ENCODE measurements at places on chromosomes 5 and 9. TPM values are rescaled to one million over a fixed set of nuclear protein-coding genes. Genes with fewer than 3 reads are reported as not detected.

DNA sequence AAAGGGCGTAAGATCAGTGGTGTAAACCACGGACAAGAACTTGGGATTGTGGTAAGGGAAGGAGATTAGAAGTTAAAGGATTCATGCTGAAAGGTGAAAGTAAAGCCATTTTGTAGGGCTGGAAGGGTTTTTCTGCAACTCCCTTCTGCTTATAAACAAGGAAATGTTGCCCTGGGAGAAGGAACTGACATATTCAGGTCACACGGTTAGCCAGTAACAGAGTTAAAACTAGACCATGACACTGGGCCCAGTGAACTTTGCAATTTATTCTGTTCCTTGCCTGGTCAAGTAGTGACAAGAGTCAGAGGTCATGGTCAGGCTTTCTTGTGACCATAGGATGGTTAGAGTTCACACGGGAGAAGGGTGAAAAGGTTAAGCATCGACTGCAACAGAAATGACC lies 323.3 kb downstream of the DMRT2 start:
- DNase-seq, result no peak

DNA sequence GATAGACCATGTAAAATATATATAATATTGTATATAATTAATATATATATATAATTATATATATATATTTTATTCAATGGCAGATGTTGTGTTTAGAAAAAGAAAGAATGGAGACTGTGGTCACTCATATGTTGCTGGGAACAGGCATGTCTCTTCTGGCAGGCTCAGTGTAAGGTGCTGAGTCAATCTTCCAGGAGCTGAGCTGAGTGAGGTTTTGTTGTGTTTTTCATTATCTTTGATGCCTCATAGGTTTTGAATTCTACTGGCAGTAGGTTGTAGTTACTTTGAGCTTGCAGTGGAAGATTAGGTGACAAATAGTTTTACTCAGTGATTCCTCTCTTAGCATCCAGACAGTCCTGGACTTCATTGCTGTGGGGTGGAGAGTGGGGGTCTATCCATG lies 561.3 kb downstream of the IRX1 start:
- DNase-seq, result no peak

- peak; percentile 8 for DNase-seq
These were observed 270.2 kb upstream of the BRINP1 start for GRCh38 chr9:119639287-119639955.

DNA sequence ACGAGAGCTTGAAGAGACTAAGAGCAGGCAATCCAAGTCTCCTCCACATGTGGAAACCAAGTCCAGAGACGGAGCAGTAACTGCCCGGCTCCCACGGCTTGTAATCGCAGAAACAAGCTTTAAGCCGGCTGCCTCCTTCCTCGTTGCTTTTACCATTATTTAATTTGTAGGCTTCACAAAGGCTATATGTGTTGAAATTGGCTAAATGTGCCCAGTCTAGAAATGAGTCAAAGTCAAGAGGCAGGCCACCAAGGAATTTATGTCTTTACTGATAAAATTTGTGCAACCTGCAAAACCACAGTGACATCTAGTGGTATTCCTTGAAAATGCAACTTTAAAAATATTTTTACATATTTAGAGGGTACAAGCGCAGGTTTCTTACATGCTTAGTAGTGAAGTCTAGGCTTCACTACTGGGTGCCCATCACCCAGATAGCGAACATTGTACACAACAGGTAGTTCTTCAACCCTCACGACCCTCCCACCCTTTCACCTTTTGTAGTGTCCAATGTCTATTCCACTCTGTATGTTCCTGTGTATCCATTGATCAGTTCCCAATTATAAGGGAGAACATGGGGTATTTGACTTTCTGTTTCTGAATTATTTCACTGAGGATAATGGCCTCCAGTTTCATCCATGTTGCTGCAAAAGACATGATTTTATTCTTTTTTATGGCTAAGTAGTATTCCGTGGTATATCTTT lies 33.5 kb upstream of the EBF1 start:
- DNase-seq, result no peak

The GARIN3 gene
- total RNA-seq, result not detected

DNA sequence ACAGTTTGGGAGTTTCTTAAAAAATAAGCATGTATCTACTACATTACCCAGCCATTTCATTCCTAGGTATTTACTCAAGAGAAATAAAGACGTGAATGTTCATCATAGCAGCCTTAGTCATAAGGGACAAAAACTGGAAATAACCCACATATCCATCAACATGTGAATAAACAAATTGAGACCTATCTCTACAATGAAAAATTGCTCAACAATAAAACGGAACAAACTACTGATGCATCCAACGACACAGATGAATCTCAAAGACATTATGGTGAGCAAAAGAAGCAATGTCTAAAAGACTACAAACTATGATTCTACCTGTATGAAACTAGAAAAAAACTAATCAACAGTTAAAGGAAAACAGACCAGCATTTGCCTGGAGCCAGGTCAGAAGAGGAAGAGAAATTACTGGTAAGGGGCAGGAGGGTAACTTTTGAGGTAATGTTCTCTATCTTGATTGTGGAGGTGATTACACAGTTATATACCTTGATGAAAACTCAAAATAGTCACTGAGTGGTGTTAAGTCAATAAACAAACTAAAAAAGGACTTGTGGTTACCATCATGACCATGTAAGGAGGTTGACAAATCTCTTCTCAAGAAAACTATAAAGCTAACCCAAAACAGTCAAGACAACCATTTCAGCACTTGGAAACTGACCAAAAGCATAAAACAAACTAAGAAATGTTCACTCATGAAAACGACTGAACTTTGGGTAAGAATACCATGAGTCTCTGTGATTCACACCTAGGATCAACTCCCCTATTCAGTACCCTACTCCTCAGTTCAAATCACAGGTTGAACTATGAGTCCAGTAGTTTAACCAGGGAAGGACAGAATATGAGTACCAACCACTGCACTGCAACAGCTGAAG lies 10.4 kb downstream of the UIMC1 start:
- no peak for DNase-seq

The C5orf58 gene
- 0.28 TPM for total RNA-seq

DNA sequence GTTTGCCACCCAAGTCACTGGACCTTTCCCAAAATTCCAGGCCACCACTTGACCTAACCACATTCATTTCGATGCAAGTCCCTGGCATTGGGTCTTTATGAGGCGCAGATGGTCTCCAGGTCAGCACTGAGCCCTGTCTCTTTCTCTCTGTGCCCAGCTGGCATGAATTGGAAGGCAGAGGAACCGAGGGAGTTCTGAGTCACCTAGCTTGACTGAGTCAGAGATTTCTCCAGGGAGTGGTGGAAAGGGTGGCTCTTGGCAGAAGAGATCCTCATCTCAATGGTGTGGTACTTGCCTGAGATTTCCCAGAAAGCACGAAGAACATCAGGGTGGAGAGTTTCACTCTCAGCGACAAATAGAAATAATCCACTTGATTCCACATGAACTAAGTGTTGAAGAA lies 43.8 kb downstream of the WDR36 start:
- no peak for DNase-seq

GRCh38 chr5:64958757-64959391 lies 190.1 kb downstream of the CWC27 start:
- DNase-seq, result no peak

GRCh38 chr9:90057361-90057760 lies 452.5 kb downstream of the GADD45G start:
- DNase-seq, result no peak

DNA sequence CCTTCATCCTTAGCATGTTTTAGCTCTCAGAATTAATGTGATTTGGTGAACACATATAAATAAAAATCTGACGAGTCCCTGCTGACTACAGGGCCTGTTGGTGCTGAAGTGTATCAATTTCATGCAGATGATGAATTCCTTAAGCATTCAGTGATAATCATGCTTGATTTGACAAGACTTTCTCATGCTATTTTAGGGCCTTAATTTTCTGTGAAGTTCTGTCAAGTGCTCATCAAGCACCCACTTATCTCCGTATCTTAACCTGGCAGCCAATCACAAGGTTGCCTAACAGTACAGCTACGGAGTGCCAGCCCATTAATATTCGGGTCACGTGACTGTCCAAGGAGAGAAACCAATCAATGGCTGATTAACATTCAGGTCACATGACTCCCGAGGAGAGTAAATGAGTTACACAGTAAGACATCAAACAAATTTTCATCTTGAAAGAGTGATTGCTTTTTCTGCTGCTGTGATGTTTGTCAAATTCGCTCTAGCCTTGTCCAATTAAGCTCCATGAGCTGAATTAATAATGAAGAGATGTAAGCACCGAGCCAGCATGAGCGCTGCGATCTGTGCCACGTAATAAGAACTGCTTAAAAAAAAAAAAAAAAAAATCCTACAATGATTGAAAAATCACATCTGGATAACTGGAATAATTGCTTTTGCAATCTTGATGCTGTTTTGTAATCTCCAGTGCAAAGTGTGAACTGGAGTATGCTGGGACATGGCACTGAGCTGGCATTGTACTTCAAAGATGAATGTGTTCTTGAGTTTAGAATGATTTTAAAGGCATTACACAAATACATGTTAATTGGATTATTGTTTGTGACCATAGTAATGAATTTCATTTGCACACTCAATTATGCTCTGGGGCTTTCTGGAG lies 104.3 kb upstream of the SPATA31D4 start:
- DNase-seq, result no peak

GRCh38 chr5:178241688-178242231 lies 9.2 kb upstream of the PHYKPL start:
- no peak for DNase-seq

The SPINK6 gene
- total RNA-seq, result not detected

The LCP2 gene
- total RNA-seq, result 13.8 TPM

- DNase-seq, result peak; percentile 30
These were observed 25.1 kb upstream of the CARTPT start for GRCh38 chr5:71693828-71694427.

The RAB3C gene
- total RNA-seq, result 16.1 TPM

DNA sequence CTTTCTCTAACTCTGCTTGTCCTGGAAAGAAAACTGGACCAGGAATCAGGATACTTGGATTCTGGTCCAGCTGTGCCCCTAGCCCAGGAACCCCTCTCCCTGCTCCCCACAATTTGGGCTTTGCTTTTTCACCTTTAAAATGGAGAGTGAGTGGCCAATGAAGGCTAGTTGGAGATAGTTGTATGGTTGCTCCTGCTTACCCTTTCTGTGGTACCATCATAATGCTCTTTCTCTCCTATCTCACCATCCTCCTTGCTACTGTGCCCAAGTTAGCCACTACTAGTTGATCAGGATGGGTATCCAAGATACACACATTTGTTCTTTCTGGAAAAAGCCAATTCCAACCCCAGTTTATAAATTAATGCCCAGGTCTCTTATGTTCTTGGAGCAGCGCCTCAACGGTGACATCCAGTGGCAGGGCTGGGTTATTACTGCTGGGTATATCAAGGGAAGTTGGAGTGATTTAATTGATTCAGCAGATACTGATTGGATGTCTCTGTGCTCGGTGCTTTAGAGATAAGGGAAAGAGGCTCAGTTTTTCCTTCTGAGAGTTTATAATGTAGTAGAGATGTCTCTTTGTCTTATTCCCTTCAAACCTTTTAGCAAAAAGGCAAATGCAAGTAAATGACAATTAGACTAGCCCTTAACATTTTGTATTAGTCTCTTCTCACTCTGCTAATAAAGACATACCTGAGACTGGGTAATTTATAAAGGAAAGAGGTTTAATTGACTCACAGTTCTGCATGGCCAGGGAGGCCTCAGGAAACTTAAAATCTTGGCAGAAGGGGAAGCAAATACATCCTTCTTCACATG lies 38.5 kb downstream of the FAXDC2 start:
- DNase-seq, result peak; percentile 68

- no peak for DNase-seq
These were observed 89.8 kb downstream of the PSAT1 start for GRCh38 chr9:78386773-78387172.

The PCDHGA5 gene
- total RNA-seq, result 2.4 TPM

GRCh38 chr5:91139572-91140200 lies 243.4 kb downstream of the ARRDC3 start:
- DNase-seq, result no peak

GRCh38 chr9:104868687-104869404 lies 59.1 kb downstream of the ABCA1 start:
- DNase-seq, result peak; percentile 47

The PRUNE2 gene
- 6.7 TPM for total RNA-seq

The PCDHA1 gene
- total RNA-seq, result 0.13 TPM

The MAP1B gene
- 251 TPM for total RNA-seq

DNA sequence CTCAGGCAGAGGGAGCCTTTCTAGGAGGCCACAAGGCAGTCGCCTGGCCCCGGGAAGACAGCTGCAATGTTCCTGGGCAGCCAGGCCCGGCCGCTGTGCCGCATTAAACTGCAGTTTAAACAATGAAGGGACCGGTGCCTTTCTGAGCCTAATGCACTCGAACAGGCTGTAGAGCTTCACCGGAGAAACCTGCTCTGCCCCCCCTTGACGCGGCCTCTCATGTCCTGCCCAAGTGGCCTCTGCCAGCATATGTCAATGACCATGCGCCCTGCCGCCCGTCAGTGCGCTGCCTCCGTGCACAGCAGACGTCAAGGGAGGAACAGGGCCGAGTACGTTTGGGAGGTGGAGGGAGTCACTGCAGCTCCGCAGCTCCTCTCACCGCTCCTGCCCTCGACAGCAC lies 38.4 kb upstream of the BARHL1 start:
- no peak for DNase-seq

- DNase-seq, result no peak
These were observed 34.5 kb upstream of the RASA1 start for GRCh38 chr5:87233143-87233542.

The MOB3B gene
- 6.4 TPM for total RNA-seq

GRCh38 chr9:28053096-28053777 lies 480.0 kb upstream of the C9orf72 start:
- DNase-seq, result no peak

- DNase-seq, result no peak
These were observed 111.3 kb downstream of the NUDT12 start for GRCh38 chr5:103451261-103451660.

DNA sequence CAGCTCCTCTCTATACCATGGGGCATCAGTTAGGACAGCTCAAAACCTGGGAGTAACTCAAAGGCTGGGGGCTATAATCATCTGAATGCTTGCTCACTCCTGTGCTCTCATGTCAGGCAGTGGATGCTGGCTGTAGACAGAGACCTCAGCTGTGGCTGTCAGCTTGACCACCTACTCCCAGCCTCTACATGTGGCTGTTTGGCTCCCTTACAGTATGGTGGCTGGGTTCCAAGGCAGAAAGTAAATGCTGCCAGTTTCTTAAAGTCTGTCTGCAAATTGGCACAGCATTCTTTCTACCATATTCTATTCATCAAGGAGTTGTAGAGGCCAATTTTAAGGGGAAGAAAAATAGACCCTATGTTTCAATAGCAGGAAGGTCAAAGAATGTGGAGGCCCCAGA lies 66.9 kb downstream of the TMC1 start:
- no peak for DNase-seq

GRCh38 chr9:104987743-104988142 lies 59.8 kb upstream of the ABCA1 start:
- no peak for DNase-seq

- DNase-seq, result no peak
These were observed 41.0 kb upstream of the SEMA4D start for GRCh38 chr9:89538871-89539270.

Measured in endothelial cell (in vitro differentiated cells).